ENCODE measurements at places on chromosomes 7 and 10. TPM values are rescaled to one million over a fixed set of nuclear protein-coding genes. Genes with fewer than 3 reads are reported as not detected.

DNA sequence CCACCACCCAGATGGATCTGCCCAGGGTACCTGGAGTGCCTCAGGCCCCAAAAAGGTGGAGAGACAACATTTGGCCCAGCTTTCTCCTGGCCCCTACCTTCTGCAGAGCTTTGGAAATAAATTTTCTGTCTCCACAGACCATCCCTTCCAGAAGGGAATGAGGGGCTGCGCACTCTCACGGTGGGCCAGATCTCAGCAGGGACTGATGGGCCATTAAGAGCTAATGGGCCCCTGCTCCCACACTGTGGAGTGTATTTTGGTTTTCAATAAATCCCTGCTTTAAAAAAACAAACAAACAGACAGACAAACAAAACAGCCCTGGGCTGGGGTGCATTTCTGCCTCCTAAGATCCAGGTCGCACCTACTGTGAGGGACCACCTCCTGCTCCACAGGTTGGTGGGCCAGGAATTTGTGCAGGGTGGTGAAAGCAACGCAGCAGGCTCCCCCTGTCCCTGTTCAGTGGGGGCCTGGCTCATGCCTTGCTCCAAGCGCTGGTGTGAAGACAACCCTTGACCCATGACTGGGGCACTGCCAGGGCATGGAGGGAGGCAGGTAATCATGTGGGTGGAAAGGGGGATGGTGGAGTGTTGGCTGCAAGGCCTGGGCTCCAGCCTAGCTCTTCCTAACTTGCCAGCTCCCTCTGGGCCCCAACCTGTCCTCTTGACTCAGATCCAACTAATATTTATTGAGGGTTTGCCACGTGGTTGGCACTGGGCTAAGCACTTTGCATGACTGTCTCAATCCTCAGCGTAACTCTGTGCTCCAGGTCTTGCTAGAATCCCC, 88.5 kb downstream of the COL13A1 start:
- no peak for DNase-seq

DNA sequence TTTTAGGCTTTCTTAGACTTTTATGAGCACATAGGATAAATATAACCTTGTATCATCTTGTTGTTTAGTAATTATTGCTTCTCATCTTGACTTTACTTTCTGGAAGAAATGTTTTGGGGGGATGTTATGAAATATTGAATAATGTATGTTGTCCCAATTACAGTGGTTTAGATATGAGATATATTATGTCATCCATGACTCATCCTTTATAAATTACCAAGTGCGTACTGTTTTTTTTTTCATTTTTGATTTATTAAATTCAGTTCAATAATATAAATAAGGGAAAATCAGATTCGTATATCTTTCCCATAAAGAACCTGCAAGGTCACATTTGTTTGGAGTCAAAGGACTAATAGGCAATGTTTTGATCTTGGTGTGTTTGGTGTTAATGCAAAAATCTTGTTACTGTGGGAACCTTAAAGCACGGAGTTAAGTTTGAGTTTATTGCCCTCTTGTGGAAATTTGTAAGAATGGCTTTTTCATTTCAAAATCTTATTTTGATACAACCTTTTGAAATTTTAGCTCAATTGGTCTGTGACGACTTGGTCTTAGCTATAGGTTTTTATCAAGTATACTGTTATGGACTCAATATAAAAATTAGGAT, 108.6 kb downstream of the SRI start:
- DNase-seq: peak; percentile 7

- no peak for DNase-seq
Observed at GRCh38 chr7:51783241-51783640, 466.6 kb upstream of the COBL start.

DNA sequence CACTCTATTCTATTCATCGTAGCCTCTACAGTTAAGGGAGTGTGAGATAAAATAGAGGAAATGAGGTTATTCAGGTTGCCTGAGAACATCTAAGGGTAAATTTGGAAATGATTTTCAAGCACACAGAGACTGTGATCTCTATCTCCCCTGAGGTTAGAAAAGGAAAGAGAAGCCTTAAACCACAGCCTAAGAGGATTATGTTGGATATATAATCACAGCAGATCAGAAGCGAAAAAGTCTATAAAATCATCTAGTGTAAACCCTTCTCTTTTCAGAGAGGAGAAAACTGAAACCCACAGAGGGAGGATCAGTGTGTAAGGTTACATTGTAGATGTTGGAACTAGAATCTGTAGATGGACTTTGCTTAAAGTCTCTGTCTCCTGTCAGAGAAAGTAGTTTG, 90.6 kb upstream of the SEMA3E start:
- no peak for DNase-seq

DNA sequence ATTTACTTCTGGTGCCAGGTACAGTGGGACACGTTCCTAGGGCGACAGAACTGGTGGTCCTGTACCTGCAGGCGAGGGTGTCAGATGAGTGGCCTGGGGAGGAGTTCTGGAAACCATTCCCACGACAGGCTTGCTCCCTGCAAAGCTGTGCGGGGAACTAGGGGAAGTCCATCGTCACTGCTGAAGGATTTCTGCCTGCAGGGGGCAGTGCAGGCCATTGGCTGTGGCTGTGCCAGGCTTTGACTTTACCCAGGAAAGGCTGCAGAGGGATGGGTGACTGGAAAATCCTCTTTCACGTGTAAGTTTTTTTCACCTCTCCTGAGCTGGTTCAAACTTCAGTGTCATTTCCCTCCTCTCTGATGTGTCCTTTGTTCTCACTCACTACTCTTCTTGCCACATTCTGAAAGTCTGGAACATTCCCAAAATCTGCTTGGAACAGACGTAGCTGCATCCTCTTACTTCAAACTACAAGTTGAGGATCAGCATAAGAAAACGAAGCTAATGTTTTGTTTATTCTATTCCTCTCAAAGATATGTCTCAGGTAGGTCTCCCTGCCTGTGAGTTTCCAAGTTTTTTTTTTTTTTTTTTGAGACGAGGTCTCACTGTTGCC, 126.5 kb downstream of the SH2D4B start:
- DNase-seq: no peak

DNA sequence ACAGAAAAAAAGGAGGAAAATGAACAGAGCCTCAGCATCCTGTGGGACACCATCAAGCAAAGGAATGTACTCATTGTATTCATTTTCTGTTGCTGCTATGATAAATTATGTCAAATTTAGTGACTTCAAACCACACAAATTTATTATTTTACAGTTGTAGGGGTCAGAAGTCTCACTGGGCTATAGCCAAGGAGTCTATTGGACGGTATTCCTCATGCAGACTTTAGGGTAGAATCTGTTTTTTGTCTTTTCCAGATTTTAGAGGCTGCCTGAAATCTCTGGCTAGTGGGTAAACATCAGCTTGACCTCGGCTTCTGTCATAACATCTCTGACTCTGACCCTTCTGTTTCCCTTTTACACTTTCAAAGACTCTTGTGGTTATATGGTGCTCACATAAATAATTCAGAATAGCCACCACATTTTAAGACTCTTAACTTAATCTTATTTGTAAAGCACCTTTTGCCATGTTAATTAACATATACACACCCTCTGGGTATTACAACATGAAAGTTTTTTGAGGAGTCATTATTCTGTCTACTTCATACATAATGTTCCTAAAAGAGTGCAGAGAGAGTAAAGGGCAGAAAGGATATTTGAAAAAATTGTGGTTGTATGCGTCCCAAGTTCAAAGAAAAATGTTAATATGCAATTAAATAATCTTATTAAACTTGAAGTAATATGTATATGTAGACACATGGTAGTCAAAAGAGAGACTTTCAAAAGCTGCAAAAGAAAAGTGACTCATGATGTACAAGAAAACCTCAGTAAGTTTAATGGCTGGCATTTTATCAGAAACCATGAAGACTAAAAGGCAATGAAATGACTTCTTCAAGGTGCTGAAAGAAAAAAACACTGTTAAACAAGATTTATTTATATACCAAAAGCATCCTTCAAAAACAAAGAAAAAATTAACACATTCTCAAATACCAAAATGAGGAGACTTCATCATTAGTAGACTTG, 70.8 kb upstream of the MEOX2 start:
- DNase-seq: no peak

- DNase-seq: no peak
Observed at GRCh38 chr10:78630944-78631838, 437.6 kb upstream of the ZMIZ1 start.

- DNase-seq: peak; percentile 88
Observed at GRCh38 chr10:72552857-72553256, 73.0 kb downstream of the MICU1 start.

DNA sequence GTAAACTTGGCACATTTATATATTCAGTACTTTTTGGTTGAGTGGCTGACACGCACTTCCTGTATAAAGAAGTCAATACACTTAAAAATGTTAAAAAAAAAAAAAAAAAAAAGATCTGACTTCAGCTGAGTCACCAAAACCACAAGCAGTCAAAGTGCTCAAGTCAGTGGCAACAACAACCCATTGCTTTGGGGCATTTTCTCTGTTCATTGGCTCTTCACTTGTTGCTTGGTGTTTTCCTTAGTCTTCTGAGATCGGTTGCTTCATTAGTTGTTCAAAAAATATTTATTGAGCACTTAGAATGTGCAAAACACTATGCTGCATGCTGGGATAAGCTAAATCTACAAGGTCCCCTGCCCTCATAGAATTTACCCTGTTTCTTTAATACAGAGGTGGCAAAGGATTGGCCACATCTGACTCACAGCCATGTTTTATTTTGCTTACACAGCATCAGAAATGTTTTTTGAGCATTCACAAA, 63.7 kb downstream of the ZNRF2 start:
- DNase-seq: peak; percentile 92

- no peak for DNase-seq
Observed at GRCh38 chr7:88226886-88227516, 7.2 kb upstream of the SRI start.

DNA sequence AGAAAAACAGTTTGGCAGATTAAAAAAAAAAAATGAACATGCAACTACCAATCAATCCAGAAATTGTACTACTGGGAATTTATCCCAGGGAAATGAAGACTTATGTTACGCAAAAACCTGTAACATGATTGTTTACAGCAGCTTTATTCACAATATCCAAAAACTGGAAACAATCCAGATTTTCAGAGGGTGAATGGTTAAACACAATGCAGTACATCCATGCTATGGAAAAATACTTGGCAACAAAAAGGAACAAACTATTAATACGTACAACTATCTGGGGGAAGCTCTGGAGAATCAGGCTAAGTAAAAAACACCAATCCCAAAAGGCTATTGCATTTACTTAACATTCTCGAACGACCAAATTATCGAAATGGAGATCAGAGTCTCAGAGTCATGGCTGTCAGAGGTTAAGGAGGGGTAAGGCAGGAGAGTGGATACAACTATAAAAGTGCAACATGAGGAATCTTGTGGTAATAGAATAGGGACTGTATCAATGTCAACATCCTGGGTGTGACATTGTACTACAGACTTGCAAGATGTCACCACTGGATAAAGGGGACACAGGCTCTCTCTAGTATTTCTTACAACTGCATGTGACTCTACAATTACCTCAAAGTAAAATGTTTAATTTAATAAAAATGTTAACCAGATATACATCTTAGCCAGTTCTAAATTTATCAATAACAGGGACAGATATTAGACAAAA, 21.5 kb upstream of the RUFY2 start:
- no peak for DNase-seq

DNA sequence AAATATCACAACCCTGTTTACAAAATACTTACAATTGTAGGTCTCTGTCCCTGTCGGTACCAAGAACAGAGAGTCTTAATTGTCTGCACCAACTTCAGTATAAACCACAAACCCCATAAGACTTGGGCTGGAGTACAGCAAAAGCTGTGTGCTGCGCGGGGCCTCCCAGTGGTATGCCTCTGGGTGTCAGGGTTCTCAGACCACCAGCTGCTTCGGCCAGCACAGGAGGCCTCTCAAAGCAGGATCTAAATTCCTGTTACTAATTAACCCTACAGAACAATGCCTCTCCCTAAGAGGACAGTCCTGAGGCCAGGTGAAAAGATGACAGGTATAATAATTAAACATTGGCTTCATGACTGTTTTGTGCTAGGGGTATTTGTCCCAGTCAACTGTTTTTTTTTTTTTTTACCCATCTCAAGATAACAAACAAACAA, 957 bp upstream of the SVIL start:
- DNase-seq: no peak

DNA sequence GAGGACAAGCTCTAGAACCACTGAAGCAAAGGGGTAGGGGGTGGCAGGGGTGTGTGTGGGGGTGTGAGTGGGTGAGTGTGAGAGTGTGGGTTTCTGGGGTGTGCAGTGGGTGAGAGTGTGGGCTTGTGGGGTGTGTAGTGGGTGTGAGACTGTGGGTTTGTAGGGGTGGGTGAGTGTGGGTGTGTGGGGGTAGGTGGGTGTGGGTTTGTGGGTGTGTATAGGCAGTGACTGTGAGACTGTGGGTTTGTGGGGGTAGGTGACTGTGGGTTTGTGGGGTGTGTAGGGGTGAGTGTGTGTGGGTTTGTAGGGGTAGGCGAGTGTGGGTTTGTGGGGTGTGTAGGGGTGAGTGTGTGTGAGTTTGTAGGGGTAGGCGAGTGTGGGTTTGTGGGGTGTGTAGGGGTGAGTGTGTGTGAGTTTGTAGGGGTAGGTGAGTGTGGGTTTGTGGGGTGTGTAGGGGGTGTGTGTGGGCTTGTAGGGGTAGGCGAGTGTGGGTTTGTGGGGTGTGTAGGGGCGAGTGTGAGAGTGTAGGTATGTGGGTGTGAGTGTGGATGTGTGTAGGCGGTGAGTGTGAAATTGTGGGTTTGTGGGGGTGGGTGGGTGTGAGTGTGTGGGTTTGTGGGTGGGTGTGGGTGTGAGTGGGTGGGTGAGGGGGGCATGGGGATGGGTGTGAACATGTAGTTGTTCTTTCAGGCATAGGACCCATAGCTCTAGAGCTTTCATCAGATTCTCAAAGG, 8.8 kb downstream of the NOS3 start:
- no peak for DNase-seq

DNA sequence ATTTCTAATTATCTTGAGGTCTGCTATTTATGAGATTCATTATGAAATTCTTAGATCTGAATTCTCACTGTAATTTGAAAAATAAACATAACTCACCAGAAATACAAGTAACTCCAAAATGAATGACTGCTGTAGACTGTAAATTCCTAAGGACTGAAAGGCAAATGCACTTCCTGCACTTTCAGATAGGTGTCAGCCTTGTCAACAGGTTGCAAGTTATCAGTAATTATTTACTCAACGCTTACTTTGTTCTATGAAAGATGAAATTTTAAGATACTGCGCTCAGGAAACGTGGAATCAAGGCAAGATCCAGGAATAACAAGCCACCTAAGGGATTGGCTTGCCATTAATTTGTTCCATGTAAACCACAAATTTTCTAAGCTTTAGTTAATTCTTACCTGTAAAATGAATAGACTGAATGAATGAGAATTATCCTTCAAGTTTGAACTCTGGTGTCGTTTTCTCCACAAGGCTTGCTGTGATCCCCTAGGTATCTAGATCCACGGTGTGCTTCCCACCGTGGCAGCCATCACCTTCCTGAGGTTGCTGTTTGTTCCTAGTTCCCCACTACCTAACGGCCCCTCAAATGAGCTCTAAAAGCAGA, 12.6 kb downstream of the DHX32 start:
- no peak for DNase-seq

PCBD1 gene
- 69.6 TPM for polyA plus RNA-seq

PTF1A gene
- not detected for polyA plus RNA-seq

EVX1 gene
- not detected for polyA plus RNA-seq

NKX6-2 gene
- not detected for polyA plus RNA-seq

CUTC gene
- polyA plus RNA-seq: 10.7 TPM

HPSE2 gene
- 0.04 TPM for polyA plus RNA-seq

PTPRE gene
- 0.12 TPM for polyA plus RNA-seq

SEMA3C gene
- polyA plus RNA-seq: 64.1 TPM
